ENCODE measurements at places on chromosomes 1 and 21.
A peak's percentile ranks its signal among the peaks of the same experiment; 100 is the strongest.

- DNase-seq = no peak
These were observed 47.2 kb downstream of the VPS26C start for GRCh38 chr21:37219761-37220432.

DNA sequence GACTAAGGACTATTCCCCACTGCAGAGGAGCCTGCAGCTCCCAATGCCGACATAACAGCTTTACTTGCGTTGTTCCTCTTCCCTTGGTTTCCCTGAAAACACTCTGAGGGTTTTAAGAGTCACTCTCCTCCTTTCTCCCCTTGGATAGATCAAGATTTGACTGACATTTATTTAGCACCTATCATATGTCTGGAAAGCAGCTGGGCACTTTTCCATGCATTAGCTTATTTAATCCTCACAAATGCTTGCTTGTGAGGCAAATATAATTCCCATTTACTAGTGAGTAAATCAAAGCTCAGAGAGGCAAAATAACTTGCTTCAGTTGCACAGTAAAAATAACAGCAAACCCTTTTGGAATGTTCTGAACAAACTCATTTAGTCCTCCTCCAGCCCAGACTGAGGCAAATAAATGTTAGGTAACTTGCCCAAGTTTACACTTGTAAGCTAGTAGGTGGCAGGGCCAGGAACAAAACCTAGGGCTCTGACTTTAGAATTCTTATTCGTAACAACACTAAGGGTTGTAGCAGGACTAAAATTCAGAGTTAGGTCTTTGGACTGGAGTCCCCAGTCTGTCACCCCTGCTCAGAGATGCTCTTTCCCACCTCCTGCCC lies 81.4 kb downstream of the KCND3 start:
- no peak for DNase-seq

DNA sequence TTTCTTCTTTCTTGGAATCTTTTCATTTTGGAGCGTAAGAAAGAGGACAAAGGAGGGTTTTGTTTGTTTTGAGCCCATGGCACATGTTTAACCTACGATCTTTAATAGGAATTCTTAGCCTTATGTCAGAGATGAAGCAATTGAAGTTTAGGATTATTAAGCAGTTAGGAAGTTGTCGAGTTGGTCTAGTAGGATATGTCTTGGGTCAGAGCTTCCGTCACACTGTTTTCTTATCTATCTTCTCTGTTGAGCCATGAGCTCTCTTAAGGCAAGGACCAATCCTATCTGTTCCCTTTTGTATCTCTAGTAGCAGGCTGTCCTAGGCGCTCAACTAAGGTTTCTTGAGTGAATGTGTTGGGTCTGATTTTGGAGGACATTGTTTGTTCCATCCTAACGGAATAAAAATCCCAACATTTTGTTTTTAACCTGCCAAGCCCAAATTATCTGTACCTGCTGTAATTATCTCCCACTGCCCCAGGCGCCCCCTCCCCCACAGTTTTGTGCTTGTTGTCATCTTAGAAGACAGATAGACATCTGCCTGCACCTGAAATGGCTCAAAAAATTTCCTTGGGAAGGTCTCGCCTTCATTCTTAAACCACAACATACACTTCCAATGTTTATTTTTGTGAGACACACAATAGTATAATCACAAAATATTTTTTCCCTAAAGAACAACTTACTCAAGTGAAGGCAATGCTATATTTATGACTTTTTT lies 95.3 kb upstream of the GADD45A start:
- DNase-seq = no peak

- DNase-seq = no peak
These were observed 573.3 kb upstream of the NCAM2 start for GRCh38 chr21:20424943-20425342.

DNA sequence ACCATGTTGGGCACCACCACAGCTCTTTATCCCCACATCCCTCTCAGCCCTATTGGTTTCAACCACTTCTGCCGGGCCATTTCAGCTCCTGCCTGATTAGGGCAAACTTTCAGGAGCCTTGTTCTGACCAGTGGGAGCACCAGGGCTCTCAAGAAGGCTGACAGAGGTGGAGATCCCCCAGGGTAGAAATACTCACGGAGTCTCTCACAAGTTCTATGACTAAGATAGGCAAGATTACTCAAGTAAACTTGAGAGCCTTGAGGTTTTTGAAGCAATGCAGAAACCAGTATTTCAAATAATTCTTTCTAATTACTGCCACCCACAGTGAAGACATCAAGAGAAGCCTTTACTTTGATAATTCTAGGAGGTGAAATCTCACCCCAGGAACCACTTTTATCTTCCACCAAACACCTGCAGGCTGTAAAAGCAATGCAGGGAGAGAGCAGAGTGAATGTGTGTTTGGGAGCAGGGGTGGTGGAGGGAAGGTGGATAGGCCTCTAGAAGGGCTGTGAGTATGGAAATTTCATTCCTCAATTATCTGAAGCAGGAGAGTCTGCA lies 6.6 kb upstream of the PTCH2 start:
- no peak for DNase-seq

GRCh38 chr1:231338270-231339128 lies at the start of gene SPRTN:
TSS of gene SPRTN (plus strand) at chr1:231338293. CDS start at chr1:231338384, 91 bp downstream.
- no peak for DNase-seq

DNA sequence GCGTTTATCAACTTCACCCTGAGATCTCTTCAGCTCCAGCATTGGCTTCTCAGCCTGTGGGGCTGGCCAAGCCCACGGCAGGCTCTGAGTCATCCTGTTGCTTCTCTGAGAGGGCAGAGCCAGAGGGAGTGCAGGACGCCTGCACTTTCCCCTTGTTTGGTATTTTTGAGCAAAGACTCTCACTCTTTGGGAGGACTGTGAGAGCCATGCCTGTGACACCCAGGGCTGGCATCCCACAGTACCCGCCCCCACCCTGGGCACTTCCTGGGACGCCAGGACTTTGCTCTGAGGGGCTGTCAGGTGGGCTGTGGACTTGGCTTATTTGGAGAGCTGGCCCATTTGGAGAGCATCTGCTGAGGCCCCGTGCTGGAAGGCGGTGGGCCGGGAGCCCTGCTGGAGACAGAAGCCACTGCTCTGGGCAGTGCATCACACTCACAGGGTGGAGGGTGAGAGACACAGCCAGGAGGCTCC lies 37.4 kb downstream of the VANGL1 start:
- DNase-seq = peak; percentile 76

GRCh38 chr1:231985296-231986023 lies 358.9 kb downstream of the DISC1 start:
- no peak for DNase-seq

DNA sequence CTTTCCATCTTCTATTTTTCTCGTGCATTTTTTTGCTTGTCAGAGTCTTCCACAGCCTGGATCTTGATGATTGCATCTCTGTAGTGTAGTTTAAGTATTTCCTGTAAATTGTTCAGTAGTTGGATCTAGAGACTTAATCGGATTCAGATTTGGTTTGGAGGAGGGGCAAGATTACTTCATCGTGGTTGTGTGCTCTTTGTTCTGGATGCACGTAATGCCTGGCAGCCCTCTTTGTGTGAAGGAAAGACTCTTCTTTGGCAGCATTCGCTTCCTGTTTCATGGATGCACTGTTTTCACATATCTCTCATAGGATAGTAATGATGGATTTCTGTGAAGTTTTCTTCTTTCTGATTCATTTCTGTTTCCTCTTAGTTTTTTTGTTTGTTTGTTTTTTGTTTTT lies 14.2 kb downstream of the SEMA4A start:
- no peak for DNase-seq

- no peak for DNase-seq
These were observed 8.9 kb downstream of the ACTRT2 start for GRCh38 chr1:3029991-3030662.

- DNase-seq = no peak
These were observed 573 bp upstream of the CPT2 start for GRCh38 chr1:53196017-53196484.

DNA sequence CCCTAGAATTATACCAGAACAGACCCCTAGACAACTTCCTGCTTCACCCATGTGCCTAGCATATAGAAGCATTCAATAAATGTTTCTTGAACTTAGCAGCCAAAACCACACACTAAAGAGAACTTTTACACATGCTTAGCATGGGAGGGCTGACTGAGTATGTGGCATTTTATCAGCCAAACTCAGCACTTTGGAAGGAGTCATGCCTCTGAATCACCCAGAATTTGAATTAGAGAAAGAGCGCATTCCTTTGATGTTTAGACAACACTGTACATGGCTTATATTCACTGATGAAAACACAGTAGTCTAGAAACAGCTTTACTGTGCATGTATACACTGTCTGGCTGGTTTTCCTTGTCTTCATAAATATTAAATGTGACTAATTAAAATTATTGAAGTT lies 26.1 kb downstream of the SPAG17 start:
- peak; percentile 24 for DNase-seq

DNA sequence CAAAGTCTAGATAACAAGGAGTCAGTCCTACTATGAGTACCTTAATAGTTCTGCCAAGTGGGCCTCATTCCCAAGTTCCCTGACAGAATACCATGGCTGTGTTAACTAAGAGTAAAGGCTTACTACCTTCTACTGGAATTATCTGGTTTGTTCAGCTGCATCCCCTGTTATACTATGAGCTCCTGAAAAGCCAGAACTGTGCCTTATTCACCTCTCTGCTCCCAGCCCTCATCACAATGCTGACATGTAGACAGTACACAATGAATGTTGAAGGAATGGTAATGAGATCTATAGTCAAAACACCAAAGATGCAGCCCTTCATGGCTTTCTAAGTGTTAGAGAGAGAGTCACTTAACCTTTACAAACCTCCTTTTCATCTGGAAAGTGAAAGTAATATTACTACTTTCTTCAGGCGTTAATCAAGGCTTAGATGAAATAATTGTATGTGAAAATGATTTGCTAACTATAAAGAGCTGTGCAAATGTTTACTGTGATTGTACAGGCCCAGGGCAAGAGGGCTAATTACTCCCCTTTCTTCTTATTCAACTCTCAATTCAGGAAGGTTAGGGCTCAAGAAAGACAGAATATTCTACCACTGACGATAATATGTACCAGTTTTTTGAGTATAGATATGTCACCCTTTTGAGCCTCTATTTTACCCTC lies 70.3 kb upstream of the MROH9 start:
- no peak for DNase-seq

- DNase-seq = no peak
These were observed 7.1 kb downstream of the GLIS1 start for GRCh38 chr1:53731779-53732305.

GRCh38 chr1:181219938-181220337 lies 131.4 kb downstream of the IER5 start:
- DNase-seq = peak; percentile 13

- no peak for DNase-seq
These were observed 186.4 kb downstream of the MRPL39 start for GRCh38 chr21:25420831-25421230.

- no peak for DNase-seq
These were observed 39.6 kb downstream of the MAP10 start for GRCh38 chr1:232844791-232845190.

GRCh38 chr1:1230656-1231399 lies 973 bp downstream of the SDF4 start:
- DNase-seq = no peak

GRCh38 chr1:110212169-110213142 lies 2.3 kb downstream of the KCNC4 start:
- no peak for DNase-seq

- no peak for DNase-seq
These were observed 99.5 kb downstream of the UBE2U start for GRCh38 chr1:64302971-64303370.

GRCh38 chr1:235289859-235290739 lies 37.9 kb downstream of the ARID4B start:
- no peak for DNase-seq

DNA sequence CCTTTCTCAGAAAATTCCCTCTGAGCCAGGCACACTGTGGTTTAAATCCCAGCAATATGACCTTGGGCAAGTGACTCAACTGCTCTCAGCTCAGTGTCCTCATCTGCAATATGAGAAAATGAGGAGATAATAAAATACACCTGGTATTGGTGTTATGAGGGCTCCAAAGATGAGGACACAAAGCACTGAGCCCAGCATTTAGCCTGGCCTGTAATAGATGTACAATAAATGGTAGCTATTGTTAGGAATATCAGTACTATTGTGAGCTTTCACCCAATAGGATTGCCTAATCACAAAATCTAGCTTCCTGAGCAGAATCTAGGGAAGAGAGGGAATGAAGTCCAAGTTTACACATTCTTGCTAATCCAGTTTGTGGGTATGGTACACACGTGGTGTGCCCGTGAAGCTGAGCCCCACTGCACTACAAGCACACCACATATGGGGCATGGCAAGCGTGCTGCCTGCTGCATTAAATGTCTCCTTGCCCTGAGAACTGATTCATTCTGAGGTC lies 24.3 kb upstream of the SLC30A1 start:
- DNase-seq = peak; percentile 60

DNA sequence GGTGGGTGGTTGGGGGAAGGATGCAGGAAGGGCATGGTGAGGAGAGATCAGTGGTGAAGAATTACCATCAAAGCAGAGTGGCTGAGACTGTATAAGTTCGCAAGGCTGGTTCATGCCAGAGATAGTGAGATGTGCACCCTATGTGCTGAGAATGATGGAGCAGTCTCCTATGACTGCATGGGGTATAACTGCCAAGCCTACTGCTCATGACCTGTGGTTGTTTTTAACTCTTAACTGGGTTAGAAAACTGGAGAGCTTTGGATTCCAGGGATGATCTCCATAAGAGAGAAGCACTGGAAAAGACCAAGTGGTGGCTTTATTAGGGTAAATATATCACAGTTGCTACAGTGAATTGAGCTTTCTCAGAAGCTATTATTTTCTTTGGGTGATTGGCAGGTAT lies 16.2 kb downstream of the WNT2B start:
- DNase-seq = no peak

DNA sequence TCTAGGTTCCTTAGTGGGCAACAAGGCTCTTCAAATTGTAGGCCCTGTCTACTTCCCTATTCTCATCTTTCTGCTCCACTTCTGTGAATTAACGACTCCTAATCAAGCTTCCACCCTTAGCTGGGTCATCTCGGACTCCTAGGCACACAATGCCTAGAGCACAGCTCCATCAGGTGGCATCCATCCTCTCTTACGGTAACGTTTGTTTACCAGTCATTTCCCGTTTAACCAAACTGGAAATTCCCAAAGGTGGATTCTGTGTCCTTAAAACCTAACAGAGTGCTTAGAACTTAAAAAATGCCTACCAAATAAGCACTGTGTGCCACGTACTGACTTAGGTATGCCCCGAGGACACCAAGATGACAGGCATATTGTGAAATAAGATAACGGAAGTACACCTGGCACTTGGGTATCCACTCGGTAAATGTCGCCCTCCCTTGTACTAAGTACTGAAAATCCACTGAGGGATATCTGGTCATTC lies 1.5 kb downstream of the PARP1 start:
- peak; percentile 77 for DNase-seq

DNA sequence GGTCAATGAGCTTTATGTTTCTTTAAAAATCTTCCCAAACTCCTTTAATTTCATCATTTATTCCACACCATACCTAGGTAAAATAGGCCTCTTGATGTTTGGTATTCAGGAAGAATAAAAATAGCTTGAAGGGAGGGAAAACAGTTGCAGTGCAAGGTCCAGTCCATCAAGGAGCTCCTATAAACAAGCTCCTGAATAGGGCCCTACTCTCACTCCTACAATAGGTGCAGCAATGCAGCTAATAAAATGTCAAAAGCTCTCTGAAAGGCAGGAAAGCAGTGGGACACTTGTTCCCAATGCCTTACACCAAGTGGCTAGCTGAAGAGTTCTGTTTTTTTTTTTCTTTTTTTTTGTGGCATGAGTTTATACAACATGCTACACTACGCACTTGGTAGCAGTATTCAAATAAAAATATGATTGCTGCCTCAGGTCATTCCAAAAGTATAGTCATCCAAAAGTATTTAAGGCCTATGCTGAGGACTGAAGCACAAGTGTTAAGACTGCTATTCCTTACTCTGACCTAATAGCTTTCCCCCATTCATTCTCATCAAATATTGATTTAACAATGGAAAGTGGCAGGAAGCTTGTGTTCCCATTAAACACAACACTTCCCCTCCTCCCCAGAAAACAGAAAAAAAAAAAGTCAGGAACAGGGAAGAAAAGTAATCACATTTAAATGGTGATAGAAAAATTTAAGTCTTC lies 9.8 kb downstream of the TEX38 start:
- no peak for DNase-seq
